IMR-90 (cell line): ENCODE measurements at places on chromosomes 5 and 9. TPM values are rescaled to one million over a fixed set of nuclear protein-coding genes. Genes with fewer than 3 reads are reported as not detected.

DNA sequence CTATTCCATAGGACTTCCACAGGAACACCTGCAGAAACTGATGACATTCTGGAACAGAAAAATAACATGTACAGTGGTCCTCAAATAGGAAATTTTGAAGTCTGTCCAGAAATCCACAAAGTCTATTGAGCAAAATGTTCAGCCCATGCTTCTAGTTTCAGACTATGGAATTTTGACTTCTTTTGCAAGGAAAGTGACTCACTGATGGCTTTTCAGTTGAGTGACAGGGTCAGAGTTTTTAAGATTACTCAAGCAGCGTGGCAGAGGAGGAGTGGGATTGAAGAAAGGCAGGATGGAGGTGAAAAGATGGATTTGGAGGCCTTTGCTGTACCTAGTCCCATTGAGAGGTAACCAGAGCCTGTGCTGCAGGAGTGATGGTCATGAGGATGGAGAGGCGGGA, 151.5 kb downstream of the GOLPH3 start:
- H3K36me3 ChIP-seq = no peaks in the 10 kb centered on the region
- H3K4me1 ChIP-seq = peaks cover 5% of the 10 kb centered on the region
- no peak overlapping the region for H3K4me3 ChIP-seq
- no peak for DNase-seq
- no peak overlapping the region for H3K27ac ChIP-seq

- no peak overlapping the region for H3K27ac ChIP-seq
- no peak overlapping the region for H3K4me3 ChIP-seq
- H3K27me3 ChIP-seq = no peaks in the 10 kb centered on the region
- H3K4me1 ChIP-seq = peaks cover 2% of the 10 kb centered on the region; the same call in 1 of the 2 replicates
Measured at GRCh38 chr9:4243113-4243512, 56.8 kb downstream of the GLIS3 start.

DNA sequence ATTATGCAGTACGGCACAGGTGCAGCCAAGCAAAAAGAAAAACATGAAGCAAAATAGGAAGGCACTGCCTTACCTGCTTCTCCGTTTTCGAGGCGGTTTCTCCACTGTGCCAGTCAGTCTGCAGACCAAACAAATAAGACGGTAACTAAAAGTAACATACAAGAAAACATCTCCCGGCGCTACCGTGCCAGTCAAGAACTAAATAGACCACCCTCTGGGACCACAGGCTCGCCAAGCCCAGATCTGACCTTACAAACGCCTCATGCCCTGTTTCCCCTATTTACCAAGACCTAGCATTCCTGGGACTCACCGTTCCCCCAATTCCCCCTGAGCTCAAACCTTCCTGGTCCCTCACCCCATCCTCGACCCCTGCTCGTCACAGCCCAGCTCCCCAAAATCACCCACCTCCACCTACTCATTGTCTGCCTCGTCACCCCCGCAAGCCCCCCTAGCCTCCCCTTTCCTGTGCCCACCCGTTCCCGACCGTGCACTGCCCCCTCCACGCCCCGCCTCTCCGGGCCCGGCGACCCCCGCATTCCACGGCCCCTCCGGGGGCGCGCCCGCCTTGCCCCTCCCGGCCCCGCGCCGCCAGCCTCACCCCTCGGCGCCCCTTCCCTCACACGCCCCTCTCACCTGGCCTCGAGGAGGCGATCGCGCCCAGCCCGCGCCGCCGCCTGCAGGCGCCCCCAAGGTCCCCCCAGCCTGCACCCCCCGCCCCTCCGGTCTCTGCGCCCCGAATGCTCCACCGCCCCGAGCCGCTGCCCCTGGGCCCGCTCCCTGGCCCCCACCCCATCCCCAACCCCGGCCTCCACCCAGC, 560 bp downstream of the SCAI start:
- peaks cover 5% of the 10 kb centered on the region; the same call in 1 of the 2 replicates for H3K4me1 ChIP-seq
- H3K36me3 ChIP-seq = no peaks in the 10 kb centered on the region; the same call in 1 of the 2 replicates
- peak overlapping the region; percentile 5; the same call in 1 of the 2 replicates for H3K27ac ChIP-seq
- peak overlapping the region; percentile 60 for H3K4me3 ChIP-seq
- no peaks in the 10 kb centered on the region for H3K27me3 ChIP-seq

GRCh38 chr9:73264631-73265030, 113.0 kb downstream of the ANXA1 start:
- no peak overlapping the region for H3K27ac ChIP-seq
- no peaks in the 10 kb centered on the region for H3K4me1 ChIP-seq
- DNase-seq = no peak
- no peak overlapping the region for H3K4me3 ChIP-seq

DNA sequence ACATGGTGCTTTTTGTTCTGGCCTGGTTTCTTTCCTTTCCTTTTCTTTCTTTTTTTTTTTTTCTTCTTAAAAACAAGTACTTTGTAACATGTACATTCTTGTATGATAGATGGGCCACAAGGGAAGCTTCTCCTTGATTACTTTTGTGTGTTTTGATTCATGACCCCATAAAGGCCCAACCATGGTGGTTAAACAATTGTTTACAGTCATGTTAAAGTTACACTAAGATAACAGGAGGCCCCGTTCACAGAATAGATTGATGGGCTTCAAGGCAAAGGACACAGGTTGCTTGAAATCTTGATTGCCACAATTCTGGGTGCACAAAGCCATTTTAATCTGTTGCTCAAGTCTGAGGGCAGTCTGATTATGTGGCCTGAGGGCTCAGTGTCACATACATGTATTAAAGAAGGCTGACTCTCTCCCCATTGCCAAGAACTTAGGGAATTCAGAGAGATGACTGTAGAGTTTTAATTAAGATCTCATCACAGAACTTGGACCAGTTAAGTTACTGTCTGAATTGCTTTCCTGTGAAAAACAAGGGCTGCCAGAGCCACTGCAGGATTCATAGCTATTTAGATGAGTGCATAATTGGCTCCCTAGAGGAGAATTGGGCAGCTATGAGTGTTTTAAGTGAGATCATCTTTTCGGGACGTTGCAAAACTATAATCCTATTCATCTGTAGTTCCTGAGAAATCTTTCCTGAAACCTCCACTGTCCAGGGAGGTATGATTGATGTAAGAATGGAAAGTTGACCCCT, 163.4 kb downstream of the TLE4 start:
- no peaks in the 10 kb centered on the region for H3K27me3 ChIP-seq
- H3K4me1 ChIP-seq = no peaks in the 10 kb centered on the region
- H3K4me3 ChIP-seq = no peak overlapping the region
- H3K36me3 ChIP-seq = peaks cover under 1% of the 10 kb centered on the region
- DNase-seq = no peak

DNA sequence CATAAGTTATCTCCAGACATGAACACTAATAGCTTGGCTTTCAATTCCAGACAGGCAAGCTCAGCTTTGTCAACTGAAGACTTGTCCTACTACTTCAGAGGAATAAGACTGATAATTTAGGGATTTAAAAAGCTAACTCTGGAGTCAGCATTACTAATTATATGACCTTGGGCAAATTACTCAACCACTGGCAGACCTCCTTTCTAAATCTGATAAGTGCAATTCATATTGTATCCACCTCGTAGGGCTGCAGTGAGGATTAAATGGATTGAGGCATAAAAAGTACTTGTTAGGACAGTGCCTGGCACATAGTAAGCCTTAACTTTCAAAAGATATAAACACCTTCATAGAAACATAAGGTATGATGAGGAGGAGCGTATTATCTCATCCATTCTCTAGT, 104.4 kb downstream of the KLHL3 start:
- H3K4me1 ChIP-seq = no peaks in the 10 kb centered on the region; the same call in 1 of the 2 replicates
- no peaks in the 10 kb centered on the region for H3K27me3 ChIP-seq
- no peak for DNase-seq
- no peaks in the 10 kb centered on the region for H3K36me3 ChIP-seq
- no peak overlapping the region for H3K4me3 ChIP-seq

GRCh38 chr9:68798423-68798822, 93.4 kb downstream of the PIP5K1B start:
- no peak overlapping the region for H3K27ac ChIP-seq
- H3K4me3 ChIP-seq = no peak overlapping the region
- H3K36me3 ChIP-seq = no peaks in the 10 kb centered on the region

DNA sequence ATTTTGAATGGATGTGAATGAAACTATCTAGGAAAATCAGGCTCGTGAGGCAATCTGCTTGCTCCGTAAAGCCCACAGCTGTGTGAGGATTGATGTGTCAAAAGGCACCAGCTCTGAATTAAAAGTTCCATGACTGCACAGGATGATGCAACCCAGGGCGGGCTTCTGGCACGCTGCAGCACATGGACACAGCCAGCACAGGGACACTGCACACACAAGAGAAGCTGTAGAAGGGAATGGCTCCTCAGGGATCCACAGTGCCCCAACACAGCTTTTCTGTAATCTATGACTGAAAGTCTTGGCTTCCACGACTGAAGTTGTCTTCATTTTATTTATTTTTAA, 151.0 kb downstream of the GCNT1 start:
- no peaks in the 10 kb centered on the region for H3K36me3 ChIP-seq
- no peak overlapping the region for H3K27ac ChIP-seq
- peak; percentile 54 for DNase-seq

IFNA21 gene
- not detected in 2 replicates for total RNA-seq

TTC23L gene
- under 0.01 TPM in 2 replicates for total RNA-seq

- H3K4me3 ChIP-seq = no peak overlapping the region
- no peak overlapping the region for H3K27ac ChIP-seq
- peaks cover 6% of the 10 kb centered on the region; the same call in 1 of the 2 replicates for H3K27me3 ChIP-seq
- no peaks in the 10 kb centered on the region for H3K36me3 ChIP-seq
Measured at GRCh38 chr5:124262991-124263571, 483.4 kb downstream of the ZNF608 start.

PRRC1 gene
- total RNA-seq = 46.8 and 49.4 TPM in 2 replicates

- no peak overlapping the region for H3K27ac ChIP-seq
- no peaks in the 10 kb centered on the region; the same call in 1 of the 2 replicates for H3K4me1 ChIP-seq
Measured at GRCh38 chr5:170597109-170597751, 93.4 kb downstream of the KCNIP1 start.

NUDCD2 gene
- total RNA-seq = 3.0 and 4.2 TPM in 2 replicates

DNA sequence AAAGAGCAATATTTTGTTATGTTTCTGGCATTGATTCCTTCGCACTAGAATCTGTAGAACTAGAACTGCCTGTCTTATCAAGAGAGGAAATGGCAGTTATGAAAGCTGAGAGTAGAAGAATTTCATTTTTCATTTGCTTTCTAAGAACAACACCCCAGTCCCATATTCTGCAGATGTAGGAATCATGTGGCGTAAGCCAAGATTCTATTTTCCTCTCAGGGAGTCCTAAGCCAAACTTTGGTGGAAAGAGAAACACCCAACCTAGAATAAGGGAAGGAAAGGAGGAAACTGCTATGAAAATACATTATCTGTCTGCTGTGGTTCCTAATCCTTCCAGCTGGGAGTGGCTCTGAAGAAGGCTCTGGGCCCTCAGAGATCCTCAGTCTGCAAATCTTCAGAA, 1176.9 kb upstream of the C9orf72 start:
- H3K4me1 ChIP-seq = no peaks in the 10 kb centered on the region
- DNase-seq = no peak
- no peak overlapping the region for H3K27ac ChIP-seq
- no peaks in the 10 kb centered on the region for H3K36me3 ChIP-seq

- H3K4me3 ChIP-seq = no peak overlapping the region
- no peak overlapping the region for H3K27ac ChIP-seq
- no peaks in the 10 kb centered on the region for H3K36me3 ChIP-seq
Measured at GRCh38 chr9:81772144-81772543, 82.8 kb upstream of the TLE1 start.

- H3K36me3 ChIP-seq = no peaks in the 10 kb centered on the region
- no peak for DNase-seq
- no peak overlapping the region for H3K4me3 ChIP-seq
- no peaks in the 10 kb centered on the region for H3K4me1 ChIP-seq
Measured at GRCh38 chr5:157172403-157172802, 6.3 kb upstream of the GARIN3 start.

DNA sequence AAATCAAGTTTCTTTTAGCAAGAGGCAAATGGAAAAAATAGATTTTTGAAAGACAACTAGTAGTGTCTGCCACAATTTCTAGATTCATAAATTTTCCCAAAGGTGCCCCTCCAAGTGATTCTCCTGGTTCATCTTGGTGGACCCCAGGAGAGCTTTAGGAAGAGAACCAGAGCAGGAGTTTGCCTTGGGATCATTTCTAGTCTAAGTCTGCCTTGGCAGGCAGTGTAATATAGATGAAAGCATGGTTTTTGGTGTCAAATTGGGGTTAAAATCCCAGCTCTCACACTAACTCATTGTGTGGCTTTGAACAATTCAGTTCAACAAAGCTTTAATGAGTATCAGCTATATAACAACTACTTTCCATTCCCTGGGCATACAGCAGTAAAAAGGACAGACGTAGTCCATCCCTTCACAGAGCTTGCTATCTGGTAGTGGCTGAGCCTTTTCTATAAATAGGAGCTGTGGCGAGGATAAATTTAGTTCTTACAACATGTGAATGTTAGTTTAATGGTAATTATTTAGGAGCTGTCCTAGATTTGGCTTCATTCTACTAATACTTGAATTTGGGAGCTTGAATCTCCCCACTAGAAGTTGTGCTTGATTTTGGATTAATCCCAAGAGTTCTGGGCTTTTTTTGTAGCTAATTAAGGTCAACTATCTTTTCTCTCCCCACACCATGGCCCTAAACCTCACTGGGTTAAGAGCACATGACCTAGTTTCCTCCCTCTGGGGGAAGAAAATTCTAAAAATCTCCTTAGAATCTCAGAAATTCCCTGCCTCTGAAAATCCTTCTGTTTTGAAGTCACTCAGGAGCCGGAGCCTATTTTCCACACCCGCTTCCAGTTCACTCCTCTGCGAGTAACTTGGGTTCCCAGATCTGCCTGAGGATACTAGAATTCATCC, 197.8 kb downstream of the PCSK1 start:
- DNase-seq = peak; percentile 30
- H3K4me1 ChIP-seq = peaks cover 10% of the 10 kb centered on the region
- H3K36me3 ChIP-seq = no peaks in the 10 kb centered on the region

UBAC1 gene
- 25.3 and 33.6 TPM in 2 replicates for total RNA-seq

GRCh38 chr5:133799571-133800237, 168.7 kb downstream of the C5orf15 start:
- H3K36me3 ChIP-seq = no peaks in the 10 kb centered on the region
- H3K4me1 ChIP-seq = no peaks in the 10 kb centered on the region
- H3K4me3 ChIP-seq = no peak overlapping the region
